ENCODE measurements at places on chromosomes 3 and 15.

DNA sequence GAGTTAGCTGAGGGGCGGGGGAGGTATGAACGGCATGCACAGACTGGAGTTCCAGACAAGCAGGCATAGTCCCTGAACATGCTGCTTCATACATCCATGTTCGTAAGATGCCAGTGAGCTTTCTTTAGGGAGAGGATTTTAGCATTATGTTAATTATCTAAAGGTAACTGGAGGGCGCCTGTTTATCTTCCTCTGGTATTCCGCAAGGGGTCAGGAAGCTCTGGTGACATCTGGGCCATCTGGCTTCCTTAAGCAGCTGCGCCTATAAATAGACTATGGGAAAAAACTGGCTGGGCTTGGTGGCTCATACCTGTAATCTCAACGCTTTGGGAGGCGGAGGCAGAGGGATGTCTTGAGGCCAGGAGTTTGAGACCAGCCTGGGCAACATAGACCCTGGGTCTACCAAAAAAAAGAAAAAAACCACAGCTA lies 1.5 kb upstream of the FBXO22 start:
- DNase-seq: no peak

DNA sequence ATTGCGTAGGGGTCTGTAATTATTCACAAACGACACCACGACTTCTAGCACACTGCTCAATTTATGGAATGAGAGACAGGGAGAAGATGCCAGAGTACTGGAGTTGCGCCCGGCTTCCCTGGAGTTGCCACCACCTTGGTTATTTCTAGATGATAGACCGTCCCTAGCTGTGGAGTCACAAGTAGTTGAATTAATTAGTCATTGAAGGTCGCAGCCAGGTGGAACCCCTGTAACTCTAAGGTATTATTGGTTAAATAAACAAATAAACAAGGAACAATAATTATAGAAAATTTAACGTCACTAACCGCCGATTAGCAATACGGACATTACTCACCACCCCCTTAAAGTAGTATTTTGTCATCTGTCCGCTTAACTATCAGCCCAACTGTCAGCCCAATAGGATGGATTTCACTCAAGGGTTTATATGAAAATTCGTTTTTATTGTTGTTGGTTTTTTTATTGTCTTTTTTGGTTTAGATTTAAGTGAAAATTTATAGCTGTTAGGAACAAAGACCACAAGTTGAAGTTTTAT lies 911 bp upstream of the AZI2 start:
- DNase-seq: no peak

GRCh38 chr3:55724821-55725220 lies 237.7 kb upstream of the WNT5A start:
- no peak for DNase-seq

DNA sequence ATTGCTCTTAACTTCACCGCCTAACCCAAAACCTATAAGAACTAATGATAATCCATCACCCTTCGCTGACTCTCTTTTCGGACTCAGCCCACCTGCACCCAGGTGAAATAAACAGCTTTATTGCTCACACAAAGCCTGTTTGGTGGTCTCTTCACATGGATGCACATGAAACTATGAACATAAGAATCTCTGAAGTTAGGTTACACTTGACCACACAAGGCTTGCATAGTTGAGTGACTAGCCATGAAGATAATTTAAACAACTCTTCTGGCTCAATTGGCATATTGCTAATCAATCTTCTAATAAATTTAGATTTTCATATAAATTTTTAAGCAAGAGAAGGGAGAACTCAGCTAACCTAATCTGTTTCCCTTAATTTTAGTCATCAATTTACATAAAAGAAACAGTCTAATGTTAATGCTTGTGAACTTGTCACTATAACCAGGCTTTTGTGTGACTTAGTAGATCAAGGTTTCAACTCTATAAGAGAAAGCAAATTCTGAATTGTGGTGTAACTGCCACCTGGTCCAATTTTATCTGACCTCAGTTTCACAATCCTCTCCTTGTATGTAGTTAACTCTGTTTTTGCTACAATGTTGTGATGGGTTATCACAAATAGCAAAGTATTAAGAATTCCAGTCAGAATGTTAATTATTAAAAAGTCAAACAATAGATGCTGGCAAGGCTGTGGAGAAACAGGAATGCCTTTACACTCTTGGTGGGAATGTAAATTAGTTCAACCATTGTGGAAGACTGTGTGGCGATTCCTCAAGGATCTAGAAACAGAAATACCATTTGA lies 82.0 kb downstream of the HHLA2 start:
- no peak for DNase-seq

DNA sequence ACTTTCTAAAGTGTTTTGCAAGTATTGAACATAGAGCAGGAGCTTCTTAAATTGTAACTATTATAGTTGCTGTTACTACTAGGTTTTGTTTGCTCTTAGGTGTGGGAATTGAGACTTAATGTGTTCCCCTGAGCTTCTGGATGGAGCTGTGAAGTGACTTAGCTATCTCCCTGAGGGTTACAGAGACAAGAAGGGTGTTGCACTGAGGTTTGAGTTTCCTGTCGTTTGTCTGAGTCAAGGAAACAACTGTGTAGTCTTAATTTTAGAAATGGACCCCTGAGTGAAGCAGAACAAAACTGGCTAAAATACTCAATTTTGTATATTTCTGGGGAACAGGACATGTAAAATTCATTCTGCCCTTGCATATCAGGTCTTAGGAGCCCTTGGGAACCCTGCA lies 20.4 kb downstream of the TTC21A start:
- no peak for DNase-seq

DNA sequence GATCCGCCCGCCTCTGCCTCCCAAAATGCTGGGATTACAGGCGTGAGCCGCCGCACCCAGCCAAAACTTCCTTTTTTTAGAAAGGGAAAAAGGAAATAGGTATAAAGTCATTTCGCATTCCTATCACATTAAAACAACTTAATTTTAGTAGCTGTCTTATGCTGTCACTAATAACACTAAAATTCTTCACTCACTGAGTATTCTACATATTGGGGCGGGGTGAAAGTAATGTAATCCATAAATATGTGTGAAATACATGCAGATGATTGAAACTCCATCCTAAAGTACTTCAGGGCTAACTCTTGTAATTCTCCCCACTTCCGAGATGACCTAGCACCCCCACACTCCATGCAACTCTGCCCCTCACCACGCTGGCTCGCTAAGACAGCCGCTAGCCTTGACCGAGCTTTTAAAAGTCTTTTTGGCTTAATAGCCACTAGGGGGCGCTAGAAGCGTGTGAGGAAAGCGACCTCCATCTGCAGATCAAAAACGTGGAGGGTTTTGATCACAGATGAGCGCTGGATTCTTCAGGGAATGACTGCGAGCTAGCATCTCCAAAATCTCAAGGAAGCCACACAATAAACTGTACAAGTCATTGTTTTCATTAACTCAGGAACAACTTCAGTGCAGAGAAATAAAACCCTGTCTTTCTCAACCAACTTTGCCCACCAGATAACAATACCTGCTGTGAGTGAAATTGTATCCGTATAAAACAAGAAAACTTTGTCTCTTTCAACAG lies 129.3 kb upstream of the IGF1R start:
- peak; percentile 80 for DNase-seq

DNA sequence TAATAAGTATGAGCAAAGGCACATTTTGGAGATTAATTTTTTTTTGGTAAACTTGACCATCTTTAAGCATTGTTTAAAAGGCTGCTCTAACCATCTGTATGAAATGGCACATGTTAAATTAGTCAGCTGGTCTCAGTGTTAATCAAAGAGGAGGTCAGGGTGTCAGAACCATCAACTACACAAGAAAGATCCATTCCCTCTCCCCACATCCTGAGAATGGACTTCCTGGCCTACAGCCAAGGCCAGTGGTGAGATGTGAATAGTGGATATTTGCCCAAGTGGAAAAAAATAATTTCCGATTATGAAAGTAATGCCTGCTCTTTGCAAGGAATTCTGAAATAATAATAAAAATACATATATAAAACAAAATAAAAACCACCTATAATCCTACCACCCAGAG lies 641.7 kb downstream of the NR2F2 start:
- no peak for DNase-seq

GRCh38 chr3:150278843-150279381 lies 129.2 kb upstream of the TSC22D2 start:
- no peak for DNase-seq

DNA sequence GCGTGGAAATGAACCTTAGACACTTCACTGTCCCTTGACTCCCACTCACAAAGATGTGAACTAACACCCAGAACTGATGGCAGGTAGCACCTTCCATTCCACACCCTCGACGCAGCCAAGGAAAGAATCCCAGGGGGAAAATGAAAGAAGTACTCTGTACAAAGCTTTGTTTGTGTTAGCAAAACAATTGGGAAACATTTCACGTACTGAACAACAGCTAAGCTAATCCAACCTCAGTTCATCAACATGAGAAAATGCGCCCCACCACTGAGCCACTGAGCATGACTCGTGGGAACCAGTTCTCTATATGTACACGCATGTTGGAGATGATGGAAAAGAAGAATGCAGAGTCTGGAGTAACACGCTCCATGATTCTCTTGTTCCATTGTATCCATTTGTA lies 32.0 kb downstream of the CORO2B start:
- DNase-seq: no peak

DNA sequence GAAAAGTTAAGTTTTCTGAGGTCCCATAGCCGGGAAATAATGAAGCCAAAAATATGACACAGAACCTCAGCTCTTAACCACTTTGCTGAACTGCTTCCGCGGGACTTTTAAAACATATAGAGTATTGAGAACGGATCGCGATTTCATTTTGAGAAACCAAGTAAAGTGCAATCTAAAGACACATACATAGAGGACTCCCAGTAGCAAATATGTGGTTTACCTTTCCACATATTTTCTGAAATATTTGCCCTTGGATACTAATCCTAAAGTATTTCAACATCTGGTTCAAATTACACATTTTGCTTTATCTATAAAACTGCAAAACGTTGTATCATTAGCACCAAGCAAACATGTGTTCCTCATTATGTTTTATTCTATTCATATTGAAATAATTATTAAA lies 776.5 kb downstream of the ROBO2 start:
- DNase-seq: no peak

GRCh38 chr15:72220687-72221086 lies 10.3 kb downstream of the PKM start:
- DNase-seq: no peak

GRCh38 chr15:64895285-64896065 lies 16.2 kb upstream of the ANKDD1A start:
- DNase-seq: no peak

GRCh38 chr3:168939651-168940238 lies 723.8 kb downstream of the MECOM start:
- DNase-seq: no peak

DNA sequence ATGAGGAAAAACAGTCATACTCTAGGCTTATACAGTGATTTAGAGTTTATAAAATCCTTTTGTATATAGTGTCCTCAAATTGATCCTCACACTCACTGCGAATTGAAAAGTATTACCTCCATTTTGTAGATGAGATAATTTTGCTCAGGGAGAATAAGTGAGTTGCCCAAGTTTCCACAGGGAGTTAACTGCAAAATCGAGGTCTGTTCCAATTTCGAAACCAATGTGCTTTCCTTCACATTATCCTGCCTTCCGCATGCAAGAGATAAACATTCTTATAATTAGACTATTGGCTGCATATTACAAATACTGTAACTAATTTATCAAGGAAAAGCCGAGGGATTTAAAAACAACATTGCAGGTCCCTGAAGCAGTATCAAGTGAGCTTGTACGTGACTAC lies 667.0 kb downstream of the SQOR start:
- DNase-seq: no peak

- DNase-seq: no peak
Measured at GRCh38 chr3:27657871-27658270, 64.3 kb downstream of the EOMES start.

GRCh38 chr3:90145094-90145860 lies 1037.9 kb downstream of the EPHA3 start:
- peak; percentile 11 for DNase-seq

DNA sequence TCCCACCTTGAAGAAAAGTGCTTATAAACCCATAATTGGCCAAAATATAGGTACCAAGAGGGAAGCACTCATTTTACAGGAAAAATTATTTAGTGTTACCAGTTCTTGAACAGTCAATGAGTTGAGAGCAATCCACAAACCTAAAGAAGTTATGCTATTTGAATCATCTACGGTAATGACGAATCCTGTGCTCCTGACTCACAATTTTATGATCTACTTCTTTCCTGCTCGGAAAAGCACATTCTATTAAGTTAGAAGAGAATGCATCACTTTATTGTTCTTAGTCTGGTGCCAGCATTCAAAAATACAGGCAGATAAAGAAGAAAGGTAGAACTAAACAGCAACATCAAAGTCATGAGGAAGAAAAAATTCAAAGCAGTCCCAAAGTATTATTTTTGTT lies 33.2 kb downstream of the CHRM5 start:
- no peak for DNase-seq

- DNase-seq: peak; percentile 36
Measured at GRCh38 chr3:68878322-68878721, 54.0 kb downstream of the TAFA4 start.

Measured in MCF 10A (cell line).